Neural progenitor cell (in vitro differentiated cells): ENCODE measurements at places on chromosomes 4 and X. TPM values are rescaled to one million over a fixed set of nuclear protein-coding genes. Genes with fewer than 3 reads are reported as not detected.

The DAPP1 gene
- not detected in 2 replicates for total RNA-seq

The SH3BGRL gene
- total RNA-seq = 79.8 and 127 TPM in 2 replicates

The CT45A5 gene
- total RNA-seq = not detected in 2 replicates

The MAGEE1 gene
- total RNA-seq = 3.6 and 6.3 TPM in 2 replicates

The ZNF674 gene
- total RNA-seq = 3.6 and 3.9 TPM in 2 replicates
